ENCODE measurements at places on chromosomes 4 and X. TPM values are rescaled to one million over a fixed set of nuclear protein-coding genes. Genes with fewer than 3 reads are reported as not detected.

DNA sequence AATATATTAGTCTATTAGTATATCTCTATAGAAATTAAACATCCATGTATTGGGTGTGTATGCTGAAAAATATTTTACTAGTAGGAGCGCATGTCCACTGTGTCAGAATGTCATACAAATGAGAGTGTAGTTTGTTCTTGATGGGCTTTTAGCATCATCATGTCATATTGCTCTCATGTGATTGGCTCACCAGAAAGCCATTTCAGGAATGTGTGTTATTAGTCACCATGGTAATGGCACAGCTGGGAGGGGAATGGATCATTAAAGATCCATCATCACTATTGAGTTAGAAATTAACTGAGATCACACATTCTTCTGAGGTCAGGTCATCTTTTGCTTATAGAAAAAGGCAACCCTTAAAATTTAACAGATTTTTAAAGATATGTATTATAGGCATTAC is 77.3 kb downstream of the PHEX start:
- DNase-seq: no peak

- DNase-seq: peak; percentile 4
Measured at GRCh38 chrX:138775517-138775916, 64.0 kb upstream of the FGF13 start.

GRCh38 chrX:40174001-40174853 is 76.5 kb upstream of the BCOR start:
- peak; percentile 46 for DNase-seq

The GPR82 gene
- not detected for total RNA-seq

GRCh38 chr4:115688961-115689360 is 575.5 kb upstream of the NDST4 start:
- DNase-seq: no peak

The ERCC6L gene
- 6.7 TPM for total RNA-seq

- DNase-seq: no peak
Measured at GRCh38 chr4:177367336-177367735, 57.7 kb downstream of the NEIL3 start.

- DNase-seq: no peak
Measured at GRCh38 chr4:1400831-1401408, 5.3 kb downstream of the NKX1-1 start.

DNA sequence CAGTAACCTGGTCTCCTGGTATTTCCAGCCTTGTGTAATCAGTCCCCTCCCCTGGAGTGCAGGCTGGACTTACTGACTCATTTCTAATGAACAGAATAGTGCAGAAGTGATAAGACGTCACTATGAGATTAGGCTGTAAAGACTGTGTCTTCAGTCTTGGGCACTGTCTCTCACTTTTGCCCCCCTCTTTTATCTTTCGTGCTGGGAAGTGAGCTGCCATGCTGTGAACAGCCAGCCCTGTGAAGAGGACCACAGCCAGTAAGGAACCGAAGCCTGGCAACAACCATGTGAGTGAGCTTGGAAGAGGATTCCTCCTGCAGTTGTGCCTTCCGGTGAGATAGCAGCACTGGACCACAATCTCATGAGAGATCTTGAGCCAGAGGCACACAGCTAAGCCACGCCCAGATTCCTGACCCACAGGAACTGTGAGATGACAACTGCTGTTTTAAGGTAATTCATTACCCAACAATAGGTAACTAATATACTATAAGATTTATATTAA is 67.5 kb upstream of the GPR34 start:
- DNase-seq: peak; percentile 1

DNA sequence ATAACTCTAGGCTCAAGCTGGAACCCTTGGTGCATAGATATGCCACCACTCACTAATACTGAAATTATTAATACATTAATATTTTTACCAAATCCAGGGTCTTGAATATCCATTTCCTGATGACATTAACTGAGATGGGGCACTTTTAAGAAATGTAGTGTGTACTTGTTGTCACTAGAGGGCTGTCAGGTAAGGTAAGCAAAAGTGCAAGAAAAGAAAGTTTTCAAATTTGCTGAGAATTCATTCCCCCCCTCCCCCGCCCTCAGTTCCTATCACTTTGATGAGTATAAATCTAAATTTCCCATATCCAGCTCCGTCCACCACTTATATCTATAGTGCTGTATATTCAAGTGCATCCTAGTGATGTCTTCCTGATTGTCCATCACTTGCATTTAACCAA is 20.5 kb upstream of the WDR44 start:
- peak; percentile 1 for DNase-seq

- DNase-seq: no peak
Measured at GRCh38 chr4:54391104-54391503, 162.0 kb downstream of the PDGFRA start.

The TMPRSS11E gene
- total RNA-seq: not detected

The BEX1 gene
- total RNA-seq: 0.46 TPM

DNA sequence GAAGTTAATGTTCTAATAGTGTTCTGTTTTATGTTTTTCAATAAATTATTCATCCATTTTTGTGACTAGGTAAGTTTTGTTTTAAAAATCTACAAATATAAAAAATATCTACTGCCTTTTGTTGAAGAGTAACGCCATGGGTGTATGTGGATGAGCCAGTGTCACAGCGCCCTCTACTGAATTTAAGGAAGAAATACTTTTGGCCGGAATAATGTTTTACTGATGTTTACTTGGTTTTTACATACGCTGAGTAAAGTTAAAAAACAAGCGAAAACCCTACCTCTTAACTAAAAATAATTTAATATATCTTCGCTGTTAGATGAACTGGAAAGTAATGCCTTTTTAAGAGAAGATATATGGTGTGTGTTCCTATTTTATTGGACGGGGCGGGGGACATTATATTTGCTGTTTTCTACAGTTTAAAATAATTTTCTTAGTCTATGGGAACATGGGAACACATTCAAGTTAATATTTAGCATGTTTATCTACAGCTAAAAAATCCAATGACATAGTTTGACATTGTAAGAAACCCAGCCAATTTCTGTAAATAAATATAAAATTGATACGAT is 86.1 kb downstream of the CPE start:
- peak; percentile 52 for DNase-seq

- DNase-seq: peak; percentile 59
Measured at GRCh38 chrX:115539841-115540240, 21.1 kb upstream of the PLS3 start.

Data from endothelial cell of umbilical vein (primary cell).